Panc1 (cell line): ENCODE measurements at places on chromosomes 2 and 18.

DNA sequence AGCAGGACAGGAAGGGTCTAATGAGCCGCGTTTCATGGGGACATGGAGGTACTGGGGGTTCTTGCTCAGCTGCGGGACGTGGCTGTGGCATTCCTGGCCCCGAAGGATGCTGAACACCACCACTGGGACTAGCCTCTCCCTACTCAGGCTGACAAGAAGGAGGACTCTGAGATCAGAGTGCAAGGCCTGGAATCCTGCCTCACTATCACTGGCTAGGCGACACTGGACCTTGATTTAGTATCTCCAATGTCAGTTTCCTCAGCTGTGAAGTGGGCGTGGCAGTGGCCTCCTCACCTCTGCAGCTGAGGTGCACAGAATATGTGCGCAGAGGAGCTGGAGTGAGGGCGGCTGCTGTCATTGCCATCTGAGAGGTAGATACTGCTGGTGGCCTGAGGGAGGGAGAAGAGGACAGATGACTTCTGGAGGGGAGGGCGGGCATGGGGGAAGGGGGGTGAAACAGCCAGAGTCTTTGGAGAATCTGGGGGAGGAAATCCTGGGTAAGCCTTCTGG, 157.8 kb upstream of the CAPN13 start:
- DNase-seq = no peak

GRCh38 chr18:79695269-79695668, 15.7 kb downstream of the CTDP1 start:
- no peak for DNase-seq

DNA sequence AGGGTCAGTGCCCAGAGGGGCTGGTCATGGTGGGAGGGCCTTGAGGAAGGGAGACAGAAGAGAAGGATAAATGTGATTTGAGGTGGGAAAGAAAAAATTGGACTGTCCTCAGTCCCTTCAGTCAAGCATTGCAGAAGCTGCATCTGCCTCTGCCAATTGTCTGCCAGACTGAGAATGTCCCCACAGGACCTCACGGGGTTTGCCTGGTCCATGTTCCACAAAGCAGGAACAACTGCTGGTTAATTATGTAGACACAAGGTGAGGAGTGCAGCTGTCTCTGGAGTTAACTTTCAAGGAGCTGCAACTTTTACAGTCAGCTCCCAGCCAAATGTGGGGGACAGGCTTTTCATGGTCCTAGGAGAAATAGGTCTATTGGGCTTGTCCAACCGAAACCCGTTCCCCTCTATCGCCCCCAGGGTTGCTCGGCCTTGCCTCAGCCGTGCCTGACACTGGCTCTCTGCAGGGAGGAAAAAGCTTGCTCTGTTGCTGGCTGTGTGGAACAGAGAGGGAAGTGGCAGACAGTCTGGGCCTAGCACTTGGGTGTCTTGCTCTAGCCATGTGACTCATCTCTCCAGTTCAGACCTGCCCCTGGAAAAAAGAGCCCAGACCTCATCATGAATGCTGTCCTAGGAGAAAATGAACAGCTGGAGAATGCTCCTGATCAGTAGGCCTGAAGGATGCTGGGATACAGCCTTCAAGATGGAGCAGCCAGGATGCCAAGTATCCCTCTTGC, 31.1 kb upstream of the PAX8 start:
- no peak for DNase-seq

DNA sequence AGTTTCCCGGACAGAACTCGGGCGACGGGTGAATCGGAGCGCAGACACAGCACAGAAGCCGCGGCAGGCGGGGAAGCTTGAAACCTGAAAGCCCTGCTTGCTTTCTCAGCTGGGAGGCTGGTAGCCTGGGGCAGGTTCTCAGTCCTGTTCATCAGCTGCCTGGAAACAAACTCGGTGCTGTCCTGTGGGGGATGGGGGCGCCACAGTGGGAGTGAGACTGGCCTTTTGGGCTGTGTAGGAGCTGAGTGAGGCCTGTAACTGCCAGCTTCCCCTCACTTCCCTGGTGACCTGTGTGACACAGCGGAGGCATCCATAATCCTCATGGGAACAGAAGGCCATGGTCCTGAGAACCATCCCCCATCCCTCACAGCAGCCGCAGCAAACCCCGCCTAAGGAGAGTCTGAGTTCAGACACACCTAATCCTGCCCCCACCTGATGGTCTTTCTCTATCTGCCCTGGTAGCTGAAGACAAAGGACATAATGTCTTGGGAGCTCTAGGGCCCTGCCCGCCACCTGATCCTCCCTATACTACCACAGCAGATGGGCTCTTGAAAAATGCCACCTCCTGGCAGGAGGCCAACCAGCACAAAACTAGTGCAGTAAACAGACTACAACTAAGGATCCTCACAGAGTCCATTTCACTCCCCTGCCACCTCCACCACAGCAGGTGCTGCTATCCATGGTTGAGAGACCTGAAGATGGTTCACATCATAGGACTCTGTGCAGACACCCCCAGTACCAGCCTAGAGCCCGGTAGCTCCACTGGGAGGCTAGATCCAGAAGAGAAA, 52.7 kb upstream of the LDLRAD4 start:
- no peak for DNase-seq

DNA sequence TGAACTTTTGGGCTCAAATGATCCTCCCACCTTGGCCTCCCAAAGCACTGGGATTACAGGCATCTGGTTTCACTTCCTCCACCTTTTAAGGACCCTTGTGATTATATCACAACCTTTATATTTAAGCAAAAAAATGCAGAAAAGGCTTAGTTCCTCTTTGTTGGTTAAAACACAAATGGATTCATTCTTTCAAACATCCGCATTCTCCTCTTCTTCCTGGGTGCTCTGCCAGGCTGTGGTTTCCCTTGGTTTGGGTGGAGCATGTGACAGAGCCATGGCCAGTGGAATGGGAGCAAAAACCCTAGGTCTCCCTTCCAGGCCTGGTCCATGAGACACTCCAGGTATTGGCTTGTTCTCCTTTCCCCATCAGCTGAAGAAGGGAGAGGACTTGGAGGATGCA, 9.9 kb upstream of the SLC66A3 start:
- DNase-seq = no peak

GRCh38 chr2:233979748-233980147, 62.6 kb downstream of the TRPM8 start:
- DNase-seq = no peak
